ENCODE measurements at places on chromosomes 7 and 10.

DNA sequence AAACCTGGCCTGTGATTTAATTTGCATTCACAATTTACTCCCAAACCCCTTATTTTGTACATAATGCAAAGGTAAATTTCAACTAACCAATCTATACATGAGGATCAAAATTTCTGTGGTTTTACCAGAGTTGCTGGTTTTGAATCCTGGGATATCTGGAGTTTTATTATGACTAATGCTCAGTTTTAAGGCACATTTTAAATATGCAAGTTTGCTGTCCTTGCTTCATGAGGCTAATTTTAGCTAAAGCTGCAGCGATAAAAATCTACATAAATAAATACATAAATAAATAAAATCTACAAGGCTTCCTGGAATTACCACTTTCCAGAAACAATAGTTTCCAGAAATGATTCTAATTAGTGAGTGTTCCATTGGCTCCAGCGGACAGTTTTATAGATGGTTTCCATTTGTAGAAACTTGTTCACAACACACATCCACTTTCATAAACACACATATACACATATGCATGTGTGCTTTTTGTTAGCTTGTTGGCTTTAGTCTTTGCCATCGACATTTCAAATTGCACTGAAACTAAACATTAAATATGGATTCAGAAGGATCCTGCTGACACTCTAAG, 339.5 kb upstream of the NRP1 start:
- no peak for DNase-seq

DNA sequence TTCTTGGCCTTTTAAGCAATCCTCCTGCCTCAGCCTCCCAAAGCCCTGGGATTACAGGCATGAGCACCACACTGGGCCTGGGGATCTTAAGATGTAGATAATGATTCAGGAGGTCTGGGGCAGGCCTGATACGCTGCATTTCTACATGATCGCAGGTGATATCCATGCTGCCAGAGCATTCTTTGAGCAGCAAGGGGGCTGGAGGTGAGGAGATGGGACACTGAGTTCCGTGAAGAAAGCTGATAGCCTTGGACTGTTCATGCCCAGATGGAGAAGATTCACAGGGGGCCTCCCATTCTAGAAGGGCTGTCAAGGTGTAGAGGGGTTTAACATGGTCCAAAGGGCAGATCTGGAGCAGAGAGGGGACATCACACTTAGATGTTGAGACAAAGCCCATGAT, 480.3 kb downstream of the RPS24 start:
- no peak for DNase-seq

DNA sequence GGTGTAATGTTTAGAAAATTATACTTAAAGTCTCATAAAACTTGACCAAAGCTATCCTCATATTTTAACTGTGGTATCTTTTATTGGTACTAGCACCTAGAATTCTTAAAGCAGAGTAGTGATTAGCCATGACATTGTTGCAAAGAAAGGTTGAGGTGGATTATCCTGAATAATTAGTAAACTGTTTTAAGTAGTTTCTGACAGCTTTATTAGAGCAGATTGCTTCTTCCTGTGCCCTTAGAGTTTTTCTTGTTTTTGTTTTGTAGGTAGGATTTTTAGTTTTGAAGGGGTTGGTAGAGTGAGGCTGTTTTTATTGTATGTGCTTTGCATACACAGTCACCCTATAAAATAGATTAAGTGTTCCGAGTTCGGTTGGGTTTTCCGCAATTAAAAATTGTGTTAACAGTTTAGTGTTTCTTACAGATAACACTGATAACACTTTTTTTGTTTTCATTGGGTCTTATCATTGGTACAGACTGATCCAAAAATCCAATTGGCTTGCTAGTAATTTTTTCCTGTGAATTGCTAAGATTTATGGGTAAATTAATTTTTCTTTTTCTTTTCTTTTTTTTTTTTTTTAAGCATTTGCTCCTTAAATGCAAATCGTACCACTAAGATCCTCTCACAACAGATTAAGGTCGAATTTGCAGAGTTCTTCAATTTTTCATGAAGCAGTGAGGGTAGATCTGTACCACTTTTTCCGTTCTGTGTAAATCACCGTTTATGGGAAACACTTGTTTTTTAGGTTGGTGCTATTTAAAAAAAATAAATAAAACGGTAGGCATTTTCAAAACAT, 2.1 kb upstream of the PBLD start:
- no peak for DNase-seq

- DNase-seq: no peak
These were observed 10.2 kb downstream of the PDCD4 start for GRCh38 chr10:110881905-110882304.
